ENCODE measurements at places on chromosomes 3 and 15.

DNA sequence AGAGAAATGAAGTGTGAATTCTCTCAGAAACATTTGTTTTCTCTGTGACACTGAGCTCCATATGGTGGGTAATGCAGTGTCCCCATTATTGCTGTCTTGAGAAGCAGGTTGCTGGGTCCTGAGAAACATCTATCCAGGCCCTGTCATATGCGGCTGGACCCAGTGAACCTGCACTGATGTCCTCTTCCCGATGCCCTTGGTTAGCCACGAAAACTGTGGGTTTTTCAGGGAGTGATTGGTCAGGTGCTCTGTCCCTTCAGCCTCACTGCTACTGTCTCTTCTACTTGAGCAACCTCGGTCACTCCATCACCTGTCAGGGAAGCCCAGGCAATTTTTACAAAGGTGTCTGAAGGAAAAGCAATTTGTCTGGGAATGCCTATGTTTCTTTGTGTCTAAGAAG is 77.0 kb downstream of the SLC7A14 start:
- DNase-seq: no peak

- no peak for DNase-seq
These were observed 504.1 kb upstream of the CDIN1 start for GRCh38 chr15:36075333-36075732.

DNA sequence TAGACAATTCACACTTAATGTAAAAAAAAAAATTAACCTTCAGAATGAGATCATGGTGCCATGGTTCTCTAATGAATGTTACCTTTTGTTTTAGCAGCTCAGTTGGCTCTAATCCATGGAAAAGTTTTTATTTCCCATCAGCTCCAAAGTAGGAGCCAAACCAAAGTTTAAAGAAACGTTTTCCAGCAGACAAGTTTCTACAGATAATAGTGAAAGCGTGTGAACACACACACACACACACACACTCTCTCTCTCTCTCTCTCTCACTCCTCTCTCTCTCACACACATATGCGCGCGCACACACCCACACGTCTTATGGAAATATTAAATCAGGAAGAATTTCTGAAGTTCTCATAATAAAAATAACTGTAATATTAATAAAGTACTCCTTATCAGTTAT is 46.9 kb downstream of the MBNL1 start:
- no peak for DNase-seq

DNA sequence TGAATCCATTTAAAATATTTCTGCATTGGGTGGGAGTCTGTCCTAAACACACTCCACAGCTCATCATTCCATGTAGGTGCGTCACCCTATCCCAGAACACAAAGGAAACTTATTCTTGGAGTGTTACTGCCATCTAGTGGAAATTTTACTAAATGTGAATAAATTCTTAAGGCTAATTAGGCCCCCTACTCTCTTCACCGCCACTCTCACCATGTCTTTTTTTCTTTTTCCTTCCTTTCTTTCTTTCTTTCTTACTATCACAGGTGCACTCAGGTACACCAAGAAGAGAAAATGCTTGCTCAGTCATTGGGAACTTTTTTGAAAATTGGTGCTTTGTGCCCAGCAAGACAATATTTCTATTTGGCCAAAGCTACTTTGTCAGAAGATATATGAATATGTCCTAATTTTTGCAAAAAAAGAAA is 26.4 kb upstream of the ATP8B4 start:
- DNase-seq: no peak

DNA sequence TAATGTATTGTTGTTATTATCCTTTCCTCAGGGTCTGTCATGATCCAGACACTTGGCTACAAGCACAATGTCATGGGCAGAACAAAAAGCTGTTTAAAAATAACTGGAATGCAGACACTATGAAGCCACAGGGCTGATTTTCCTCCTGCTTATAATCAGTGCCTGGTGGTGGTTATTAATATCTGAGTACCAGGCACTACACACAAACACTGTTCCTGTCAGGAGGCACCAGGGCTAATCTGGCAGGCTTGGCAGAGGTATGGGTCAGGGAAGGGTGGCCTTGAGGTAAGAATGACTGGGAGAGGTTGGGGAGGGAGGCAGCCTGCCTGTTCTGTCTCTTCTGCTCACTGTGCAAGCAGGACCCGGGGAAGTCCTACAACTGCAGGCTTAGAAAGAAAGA is 67.2 kb downstream of the WDR76 start:
- no peak for DNase-seq

- no peak for DNase-seq
These were observed 68.5 kb downstream of the TMCO5A start for GRCh38 chr15:38002883-38003477.

- DNase-seq: no peak
These were observed 47.7 kb upstream of the SLC6A1 start for GRCh38 chr3:10944866-10945265.

DNA sequence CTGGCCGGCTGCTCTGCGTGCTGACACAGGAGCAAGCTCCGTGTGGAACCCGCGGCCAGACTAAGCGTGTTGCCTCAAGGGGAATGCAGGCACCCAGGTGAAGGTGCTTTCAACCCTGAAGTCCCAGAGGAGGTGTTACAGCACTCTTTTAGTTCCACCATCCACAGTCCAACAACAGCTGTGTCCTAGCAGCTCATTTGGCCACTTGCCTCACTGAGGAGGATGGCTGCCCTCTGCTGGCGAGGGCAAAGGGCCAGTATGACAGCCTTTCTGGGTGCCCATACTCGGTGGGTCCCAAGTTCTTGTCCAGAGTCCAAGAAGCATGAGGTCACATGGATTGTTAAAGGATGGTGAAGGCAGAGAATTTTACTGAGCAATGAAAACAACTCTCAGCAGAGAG is 87.8 kb downstream of the C3orf85 start:
- no peak for DNase-seq

Data from activated CD8-positive, alpha-beta memory T cell treated with anti-CD3 and anti-CD28 coated beads for 48 hours (primary cell).